Natural killer cell treated with Interleukin-12 subunit alpha and Interleukin-12 subunit beta and Interleukin-15 and Interleukin-18, amount 100 ng/mL, for 72 hours (primary cell): ENCODE measurements at places on chromosomes 16 and 17. TPM values are rescaled to one million over a fixed set of nuclear protein-coding genes. Genes with fewer than 3 reads are reported as not detected.

Gene KCNH4
- total RNA-seq = 2.5 TPM

Gene ACSF2
- total RNA-seq = 6.9 TPM

Gene SEPTIN12
- not detected for total RNA-seq

Gene SIAH1
- 21.0 TPM for total RNA-seq

Gene MMP28
- total RNA-seq = not detected

Gene TPSB2
- 1.0 TPM for total RNA-seq

Gene ACSM2B
- total RNA-seq = not detected

Gene HBQ1
- total RNA-seq = not detected

Gene CCL4
- 582 TPM for total RNA-seq

Gene BRIP1
- total RNA-seq = 23.1 TPM

Gene WFIKKN1
- total RNA-seq = 0.75 TPM

Gene HAS3
- total RNA-seq = 0.98 TPM

Gene VASN
- total RNA-seq = 0.33 TPM

DNA sequence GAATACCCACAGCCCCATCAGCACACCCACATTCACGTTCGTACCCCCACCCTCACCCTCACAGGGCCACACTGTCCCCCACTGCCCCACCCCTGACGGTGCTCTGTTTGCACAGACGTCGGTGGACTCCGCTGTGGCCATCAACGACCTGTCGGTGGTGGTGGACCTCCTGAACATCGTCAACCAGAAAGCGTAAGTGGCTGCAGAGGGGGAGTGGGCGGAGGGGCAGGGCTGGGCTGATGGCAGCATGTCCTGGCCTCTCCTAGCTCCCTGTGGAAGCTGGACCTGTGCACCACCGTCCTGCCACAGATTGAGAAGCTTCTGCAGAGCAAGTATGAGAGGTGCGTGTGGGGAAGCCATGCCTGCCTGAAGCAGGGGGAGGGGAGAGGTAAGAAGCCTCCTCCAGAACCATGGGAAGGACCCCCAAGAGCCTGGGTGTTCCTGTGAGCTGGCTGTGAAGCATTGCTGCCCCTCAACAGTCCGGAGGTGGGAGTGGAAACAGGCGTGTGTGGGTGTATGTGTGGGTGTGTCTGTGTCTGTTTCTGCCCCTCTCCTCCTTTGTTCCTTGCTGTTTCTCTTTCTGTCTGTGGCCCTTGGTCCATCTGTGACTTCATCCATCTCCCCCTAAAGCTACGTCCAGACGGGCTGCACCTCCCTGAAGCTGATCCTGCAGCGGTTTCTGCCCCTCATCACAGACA, 20.3 kb downstream of the KATNB1 start:
- H3K27me3 ChIP-seq = no peaks in the 10 kb centered on the region
- no peaks in the 10 kb centered on the region for H3K36me3 ChIP-seq
- no peak overlapping the region for H3K4me3 ChIP-seq
- peaks cover 9% of the 10 kb centered on the region for H3K4me1 ChIP-seq

- peaks cover 16% of the 10 kb centered on the region for H3K27me3 ChIP-seq
- H3K27ac ChIP-seq = no peak overlapping the region
- H3K4me3 ChIP-seq = no peak overlapping the region
- H3K36me3 ChIP-seq = no peaks in the 10 kb centered on the region
- no peaks in the 10 kb centered on the region for H3K4me1 ChIP-seq
Observed at GRCh38 chr17:8698162-8698971, 46.3 kb downstream of the CCDC42 start.

- H3K4me1 ChIP-seq = peaks cover 15% of the 10 kb centered on the region
- H3K27ac ChIP-seq = no peak overlapping the region
- peaks cover 25% of the 10 kb centered on the region for H3K27me3 ChIP-seq
- H3K4me3 ChIP-seq = peak overlapping the region; percentile 50
Observed at GRCh38 chr17:44310188-44310587, 1.8 kb downstream of the RUNDC3A start.

DNA sequence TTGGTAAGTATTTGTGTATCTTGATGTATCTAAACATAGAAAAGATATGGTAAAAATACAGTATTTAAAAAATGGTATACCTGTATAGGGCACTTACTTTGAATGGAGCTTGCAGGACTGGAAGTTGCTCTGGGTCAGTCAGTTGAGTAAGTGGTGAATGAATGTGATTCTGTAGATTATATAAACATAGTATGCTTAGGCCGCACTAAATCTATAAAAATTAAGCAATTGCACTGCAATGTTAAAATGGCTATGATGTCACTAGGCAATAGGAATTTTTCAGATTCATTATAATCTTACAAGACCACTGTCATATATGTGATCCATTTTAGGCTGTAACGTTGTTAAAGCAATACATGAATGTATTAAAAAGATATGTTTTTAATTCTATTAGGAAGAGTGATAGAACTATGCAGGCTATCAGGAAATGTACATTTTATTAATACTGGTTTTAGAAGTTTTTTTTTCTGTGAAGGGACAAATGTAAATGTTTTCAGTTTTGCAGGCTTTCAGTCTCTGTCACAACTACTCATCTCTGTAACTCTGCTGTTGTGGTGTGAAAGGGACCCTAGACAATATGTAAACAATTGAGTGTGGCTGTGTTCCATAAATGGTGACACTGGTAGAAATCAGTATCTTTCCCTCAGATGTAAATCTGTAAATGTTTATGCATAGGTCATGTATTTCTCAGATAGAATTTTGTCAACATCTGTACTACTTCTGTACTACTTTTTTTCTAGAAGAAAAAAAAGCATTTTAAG, 10.5 kb downstream of the CBFB start:
- peaks cover 15% of the 10 kb centered on the region for H3K36me3 ChIP-seq
- H3K27ac ChIP-seq = no peak overlapping the region
- no peak overlapping the region for H3K4me3 ChIP-seq
- DNase-seq = no peak
- no peaks in the 10 kb centered on the region for H3K27me3 ChIP-seq

DNA sequence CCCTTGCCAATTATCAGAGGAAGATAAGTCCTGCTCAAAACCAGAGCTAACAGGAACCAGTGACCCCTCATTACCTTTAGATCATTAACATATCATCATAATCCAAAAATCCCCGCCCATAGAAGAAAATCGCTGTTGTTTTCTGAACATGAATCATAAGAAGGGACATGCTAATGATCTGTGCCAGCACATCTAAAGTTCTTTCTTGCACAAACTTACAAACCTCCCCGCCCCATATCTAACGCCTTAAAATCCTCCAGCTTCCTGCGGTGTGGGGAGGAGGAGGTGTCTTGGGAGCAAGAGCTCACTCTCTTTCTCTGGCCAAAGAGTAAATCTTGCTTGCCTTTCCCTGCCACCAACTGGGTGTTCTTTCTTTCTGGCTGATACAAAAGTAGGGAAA, 78.3 kb downstream of the IRX3 start:
- H3K27me3 ChIP-seq = peaks cover 14% of the 10 kb centered on the region
- H3K4me1 ChIP-seq = no peaks in the 10 kb centered on the region
- H3K4me3 ChIP-seq = no peak overlapping the region
- H3K36me3 ChIP-seq = no peaks in the 10 kb centered on the region
- DNase-seq = no peak

DNA sequence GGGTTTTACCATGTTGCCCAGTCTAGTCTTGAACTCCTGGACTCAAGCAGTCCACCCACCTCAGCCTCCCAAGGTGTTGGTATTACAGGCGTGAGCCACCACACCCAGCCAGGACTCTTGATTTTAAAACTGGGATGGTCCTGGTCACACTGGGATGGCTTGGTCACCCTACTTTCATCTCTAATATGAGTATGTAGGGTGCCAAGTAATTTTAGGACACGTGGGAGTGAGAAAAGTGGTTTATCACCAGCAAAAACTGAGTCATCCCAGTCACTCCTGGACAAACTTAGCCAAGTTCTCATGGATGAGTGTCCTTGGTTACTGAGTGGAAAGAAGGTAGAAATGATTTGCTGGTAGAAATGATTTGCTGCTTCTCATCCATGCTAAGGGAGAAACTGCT, 9.9 kb downstream of the CLEC19A start:
- no peak overlapping the region for H3K4me3 ChIP-seq
- peaks cover 7% of the 10 kb centered on the region for H3K4me1 ChIP-seq
- H3K27me3 ChIP-seq = peaks cover 20% of the 10 kb centered on the region

DNA sequence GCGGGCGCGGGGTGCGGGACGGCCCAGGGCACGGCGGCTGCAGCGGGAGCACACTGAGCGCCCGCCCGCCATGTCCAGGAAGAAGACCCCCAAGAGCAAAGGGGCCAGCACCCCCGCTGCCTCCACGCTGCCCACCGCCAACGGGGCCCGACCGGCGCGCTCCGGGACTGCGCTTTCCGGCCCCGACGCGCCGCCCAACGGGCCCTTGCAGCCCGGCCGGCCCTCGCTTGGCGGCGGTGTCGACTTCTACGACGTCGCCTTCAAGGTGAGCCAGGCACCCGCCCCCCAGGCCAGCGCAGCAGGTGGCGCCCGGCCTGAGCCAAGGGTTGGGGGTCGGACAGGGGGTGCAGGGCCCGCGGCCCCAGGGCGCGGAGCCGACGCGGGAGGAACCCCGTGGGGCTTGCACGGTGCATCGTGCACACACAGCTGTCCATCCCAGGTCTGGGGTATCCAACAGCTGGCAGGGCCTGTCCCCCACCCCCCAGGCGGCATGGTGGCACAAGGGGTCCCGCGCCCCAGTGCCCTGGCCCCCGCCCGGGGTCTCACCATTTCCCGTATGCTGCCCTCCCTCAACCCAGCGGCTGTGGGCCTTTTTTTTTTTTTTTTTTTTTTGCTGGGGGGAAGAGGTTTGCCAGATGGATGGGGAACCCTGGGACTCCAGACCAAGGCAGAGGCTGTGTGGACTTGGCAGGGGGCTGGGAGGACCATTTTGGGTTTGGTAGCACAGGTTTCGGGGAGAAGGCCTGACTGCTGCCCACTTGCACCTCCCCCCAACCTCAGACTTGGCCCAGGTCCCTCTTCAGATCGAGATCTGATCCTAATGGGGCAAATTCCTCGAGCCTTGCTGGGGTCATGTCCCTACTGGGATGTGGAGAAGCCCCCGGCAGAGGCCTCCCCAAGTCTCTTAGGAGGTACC, 547 bp downstream of the RAB26 start:
- H3K4me1 ChIP-seq = peaks cover 19% of the 10 kb centered on the region
- H3K27ac ChIP-seq = no peak overlapping the region
- peaks cover 5% of the 10 kb centered on the region for H3K36me3 ChIP-seq
- peak overlapping the region; percentile 49 for H3K4me3 ChIP-seq

GRCh38 chr16:25951999-25952398, 260.2 kb downstream of the HS3ST4 start:
- H3K36me3 ChIP-seq = no peaks in the 10 kb centered on the region
- peaks cover 6% of the 10 kb centered on the region for H3K27me3 ChIP-seq
- H3K4me1 ChIP-seq = no peaks in the 10 kb centered on the region
- no peak for DNase-seq
- no peak overlapping the region for H3K4me3 ChIP-seq

GRCh38 chr17:79377230-79377786, 233.5 kb downstream of the RBFOX3 start:
- no peak overlapping the region for H3K27ac ChIP-seq
- no peak overlapping the region for H3K4me3 ChIP-seq
- no peak for DNase-seq
- H3K4me1 ChIP-seq = no peaks in the 10 kb centered on the region
- no peaks in the 10 kb centered on the region for H3K27me3 ChIP-seq

DNA sequence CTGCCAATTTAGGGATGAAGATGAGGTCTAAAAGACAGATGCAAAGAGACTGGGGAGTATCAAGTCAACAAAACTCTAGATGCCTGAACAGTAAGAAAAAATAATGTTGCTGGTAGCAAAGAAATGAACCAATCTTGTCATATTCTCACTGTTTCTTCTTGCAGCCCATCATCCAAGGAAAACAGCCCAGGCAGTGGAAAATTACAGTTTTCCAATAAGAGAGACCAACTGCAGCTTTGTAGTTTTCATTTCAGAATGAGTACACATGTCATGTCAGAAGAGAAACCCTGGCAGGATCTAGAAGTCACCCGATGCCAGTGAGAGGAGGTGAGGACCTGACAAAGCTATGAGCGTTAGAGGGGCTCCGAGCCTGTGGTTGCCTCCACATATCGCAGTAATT, 500.4 kb upstream of the PSMD7 start:
- H3K4me1 ChIP-seq = no peaks in the 10 kb centered on the region
- H3K27me3 ChIP-seq = no peaks in the 10 kb centered on the region
- no peak for DNase-seq

GRCh38 chr17:9410301-9410700, 165.3 kb downstream of the STX8 start:
- no peaks in the 10 kb centered on the region for H3K36me3 ChIP-seq
- H3K27me3 ChIP-seq = no peaks in the 10 kb centered on the region
- no peak overlapping the region for H3K27ac ChIP-seq

DNA sequence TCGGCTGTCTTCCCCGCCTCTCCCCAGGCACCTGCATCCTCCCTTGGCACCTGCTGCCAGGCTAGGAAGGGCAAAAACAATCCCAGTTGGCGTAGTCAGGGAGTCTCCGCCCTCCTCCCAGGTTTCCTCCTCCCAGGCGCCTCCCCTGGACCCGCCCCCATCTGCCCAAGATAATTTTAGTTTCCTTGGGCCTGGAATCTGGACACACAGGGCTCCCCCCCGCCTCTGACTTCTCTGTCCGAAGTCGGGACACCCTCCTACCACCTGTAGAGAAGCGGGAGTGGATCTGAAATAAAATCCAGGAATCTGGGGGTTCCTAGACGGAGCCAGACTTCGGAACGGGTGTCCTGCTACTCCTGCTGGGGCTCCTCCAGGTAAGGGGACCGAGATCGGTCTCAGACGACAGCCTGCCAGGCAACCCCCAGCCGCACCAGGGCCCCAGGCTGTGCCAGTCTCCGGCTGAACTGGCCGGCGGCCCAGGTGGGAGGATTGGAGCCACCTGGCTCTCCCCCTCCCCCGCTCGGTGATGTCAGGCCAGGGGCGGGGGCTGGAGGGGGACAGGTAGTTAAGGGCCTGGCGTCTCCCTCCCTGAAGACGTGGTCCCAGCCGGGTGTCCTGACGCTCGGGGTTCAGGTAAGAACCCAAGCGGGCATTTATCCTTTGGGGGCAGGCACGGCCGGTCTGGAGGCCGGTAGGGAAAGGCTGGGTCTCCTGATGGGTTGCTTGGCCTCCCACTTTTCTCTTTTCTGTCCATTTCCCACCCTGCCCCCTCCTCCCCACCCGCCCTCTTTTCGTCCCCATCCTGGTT, at the start of gene GRB7:
TSS of gene GRB7 (plus strand) at position 179 of the 808 bp plus-strand sequence. CDS start 4,364 bp downstream, outside the sequence.
- peaks cover 8% of the 10 kb centered on the region for H3K27me3 ChIP-seq
- no peaks in the 10 kb centered on the region for H3K36me3 ChIP-seq
- DNase-seq = no peak
- peak within 1 kb of the TSS; percentile 80 for H3K4me3 ChIP-seq

GRCh38 chr17:51397361-51398127, 137.2 kb downstream of the UTP18 start:
- H3K36me3 ChIP-seq = no peaks in the 10 kb centered on the region
- no peak for DNase-seq
- H3K27me3 ChIP-seq = peaks cover 19% of the 10 kb centered on the region
- no peaks in the 10 kb centered on the region for H3K4me1 ChIP-seq

GRCh38 chr16:3841729-3842508, 38.6 kb downstream of the CREBBP start:
- H3K36me3 ChIP-seq = no peaks in the 10 kb centered on the region
- H3K4me3 ChIP-seq = peak overlapping the region; percentile 15
- no peaks in the 10 kb centered on the region for H3K27me3 ChIP-seq
- no peak for DNase-seq
- H3K4me1 ChIP-seq = peaks cover 43% of the 10 kb centered on the region

- H3K27ac ChIP-seq = no peak overlapping the region
- no peak overlapping the region for H3K4me3 ChIP-seq
- peak; percentile 58 for DNase-seq
- no peaks in the 10 kb centered on the region for H3K27me3 ChIP-seq
- peaks cover 22% of the 10 kb centered on the region for H3K36me3 ChIP-seq
Observed at GRCh38 chr17:21010705-21011596, 31.9 kb downstream of the USP22 start.

- no peak overlapping the region for H3K27ac ChIP-seq
- no peak for DNase-seq
- no peaks in the 10 kb centered on the region for H3K27me3 ChIP-seq
- H3K4me1 ChIP-seq = peaks cover 28% of the 10 kb centered on the region
Observed at GRCh38 chr16:25265968-25266367, 8.3 kb upstream of the ZKSCAN2 start.
